DMS79 treated with DMSO at 0.1 percent for 48 hours (cell line): ENCODE measurements at places on chromosomes 6 and 20.

- no peak for DNase-seq
Observed at GRCh38 chr6:18561037-18561750, 174.0 kb downstream of the RNF144B start.

GRCh38 chr6:157761331-157761921 lies 61.6 kb upstream of the SNX9 start:
- no peak for DNase-seq

DNA sequence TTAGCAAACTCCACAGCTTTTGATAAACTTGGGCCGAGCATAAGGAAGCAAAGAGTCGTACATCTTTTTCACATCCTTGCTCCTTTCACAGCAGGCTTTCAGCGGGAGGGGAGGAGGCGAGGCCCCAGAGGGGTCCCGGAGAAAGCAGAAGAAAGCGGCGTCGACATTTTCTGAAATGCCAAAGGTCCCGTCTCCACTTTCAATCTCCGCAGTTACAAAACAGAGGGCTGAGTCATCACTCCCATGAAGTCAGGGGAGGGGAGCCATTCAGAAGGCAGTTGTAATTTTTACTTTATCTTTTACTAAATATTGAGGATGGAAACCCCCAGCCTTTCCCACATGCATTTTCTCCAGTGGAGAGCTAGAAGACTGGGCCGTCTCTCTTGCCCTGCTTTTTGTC lies 174.2 kb upstream of the THBS2 start:
- no peak for DNase-seq

- no peak for DNase-seq
Observed at GRCh38 chr6:37636801-37637561, 60.7 kb downstream of the MDGA1 start.

DNA sequence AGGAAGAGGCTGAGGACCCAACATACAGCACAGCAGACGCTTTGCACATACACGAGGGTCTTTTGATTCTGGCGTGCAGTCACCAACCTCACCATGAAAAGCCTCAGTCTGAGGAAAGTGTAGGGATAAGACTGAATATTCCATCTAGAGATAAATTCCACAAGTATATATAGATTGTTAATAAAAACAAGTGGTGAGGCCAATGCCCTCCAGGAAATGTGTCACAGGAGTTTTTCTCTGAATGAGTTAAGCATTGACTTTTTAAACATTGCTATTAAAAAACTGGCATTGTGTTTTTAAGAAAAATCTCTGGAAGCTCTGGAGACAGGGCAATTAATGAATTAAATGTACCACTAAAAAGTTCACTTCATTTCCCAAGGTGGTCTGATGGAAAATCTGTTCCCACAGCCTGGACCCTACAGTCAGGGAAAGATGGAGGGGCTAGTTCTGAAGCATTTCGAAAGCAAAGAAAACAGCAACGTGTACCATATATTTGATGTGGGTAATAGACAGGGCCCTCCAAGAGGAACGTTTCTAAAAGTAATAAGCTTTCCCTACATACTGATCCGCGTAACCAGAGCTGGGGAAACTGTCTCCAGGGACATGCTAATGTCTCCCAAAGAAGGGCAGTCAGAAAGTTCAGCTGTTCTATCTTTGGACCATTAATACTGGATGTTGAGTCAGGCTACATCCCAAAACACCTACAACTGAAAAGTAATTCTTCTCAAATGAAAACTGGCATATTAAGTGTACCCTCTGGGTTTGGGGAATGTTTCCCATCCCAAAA lies 301.1 kb downstream of the FOXC1 start:
- no peak for DNase-seq

- no peak for DNase-seq
Observed at GRCh38 chr20:43963872-43964791, 49.5 kb downstream of the TOX2 start.

GRCh38 chr6:6891949-6892461 lies 215.8 kb upstream of the RREB1 start:
- no peak for DNase-seq

GRCh38 chr6:3566812-3567211 lies 110.0 kb upstream of the SLC22A23 start:
- DNase-seq, result no peak

DNA sequence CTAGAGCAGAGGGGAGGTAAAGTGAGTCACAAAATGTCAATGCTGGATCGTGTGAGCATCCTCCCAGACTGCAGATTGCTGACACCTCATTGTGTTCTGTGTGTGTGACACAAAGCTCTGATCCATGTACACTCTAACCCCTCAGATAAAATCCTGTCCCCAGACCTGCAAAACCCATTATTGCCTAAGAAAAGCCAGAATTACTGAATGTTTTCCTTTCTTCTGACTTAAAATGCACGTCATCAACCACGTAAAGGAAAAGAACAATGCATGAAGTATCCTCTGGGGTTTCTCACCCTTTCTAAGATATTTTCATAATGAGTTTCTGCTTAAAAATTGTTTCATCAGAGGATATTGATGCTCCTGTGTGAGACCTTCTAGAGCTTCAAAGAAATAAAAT lies 218.0 kb upstream of the PREP start:
- no peak for DNase-seq
